ENCODE measurements at places on chromosomes 13 and 19.

GRCh38 chr19:46049597-46049996 is 8.8 kb upstream of the IGFL4 start:
- no peak for DNase-seq

- DNase-seq = no peak
These were observed 69.8 kb upstream of the SERP2 start for GRCh38 chr13:44303681-44304432.

DNA sequence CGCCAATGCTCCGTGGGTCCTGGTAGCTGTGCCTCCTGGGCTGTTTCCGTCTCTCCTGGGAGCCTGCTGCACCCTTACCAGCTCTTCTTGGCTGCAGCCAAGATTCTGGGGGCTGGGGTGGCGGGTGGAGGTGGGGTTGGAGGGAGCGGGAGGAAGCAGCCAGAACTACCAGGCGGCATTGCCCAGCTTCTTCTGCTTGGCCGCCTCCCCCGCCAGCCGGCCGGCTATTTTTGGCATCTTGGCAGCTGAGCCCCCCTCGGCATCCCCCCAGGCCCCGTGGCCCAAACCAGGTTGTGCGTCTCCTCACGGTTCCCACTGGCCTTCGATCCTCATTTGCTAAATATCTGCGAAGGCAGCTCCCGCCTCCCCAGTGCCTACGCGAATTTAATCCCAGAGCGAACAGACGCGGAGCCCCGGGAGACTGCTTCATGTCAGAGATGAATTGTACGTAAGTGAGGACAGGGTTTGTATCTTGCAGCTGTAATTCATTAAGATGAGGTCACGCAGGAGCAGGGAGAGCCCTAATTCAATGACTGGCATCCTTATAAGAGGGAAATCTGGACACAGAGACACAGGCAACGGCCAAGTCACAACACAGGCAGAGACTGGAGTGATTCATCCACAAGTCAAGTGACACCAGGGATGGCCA is 12.8 kb upstream of the PEAK3 start:
- DNase-seq = no peak

DNA sequence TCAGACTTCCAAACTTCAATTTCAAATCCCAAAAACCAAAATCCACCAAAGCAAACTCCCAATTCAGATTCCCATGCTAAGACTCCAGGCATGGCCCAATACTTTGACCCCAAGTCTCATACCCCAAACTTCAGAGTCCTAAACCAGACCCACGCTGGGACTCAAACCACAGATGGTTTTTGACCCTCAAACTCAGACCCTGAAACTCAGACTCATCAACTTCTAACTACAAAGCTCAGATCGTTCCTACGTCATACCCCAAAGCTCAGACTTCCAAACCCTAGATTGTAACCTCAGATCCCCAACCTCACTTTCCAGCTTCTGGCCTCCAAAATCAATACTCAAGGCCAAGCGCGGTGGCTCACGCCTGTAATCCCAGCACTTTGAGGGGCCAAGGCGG is 11.9 kb downstream of the RYR1 start:
- no peak for DNase-seq

GRCh38 chr19:46353730-46354528 is 7.0 kb downstream of the PPP5C start:
- no peak for DNase-seq

DNA sequence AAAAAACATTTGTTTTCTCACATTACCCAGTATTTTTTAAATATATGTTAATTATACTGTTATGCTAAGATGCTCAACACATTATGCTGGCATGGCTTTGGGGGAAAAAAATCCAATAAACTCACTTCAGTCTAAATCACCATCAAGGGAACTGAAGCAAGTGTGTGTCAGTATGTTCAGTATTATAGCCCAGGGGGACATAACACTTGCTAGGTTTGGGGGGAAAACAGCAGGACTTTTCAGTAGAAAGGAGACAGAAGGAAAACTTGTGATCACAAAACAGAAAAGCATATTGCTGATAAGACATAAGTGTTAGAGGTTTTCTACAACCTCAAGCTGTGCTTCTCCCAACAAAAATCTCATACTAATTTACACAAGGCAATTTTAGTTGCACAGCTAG is 1759.9 kb upstream of the PCDH20 start:
- no peak for DNase-seq

DNA sequence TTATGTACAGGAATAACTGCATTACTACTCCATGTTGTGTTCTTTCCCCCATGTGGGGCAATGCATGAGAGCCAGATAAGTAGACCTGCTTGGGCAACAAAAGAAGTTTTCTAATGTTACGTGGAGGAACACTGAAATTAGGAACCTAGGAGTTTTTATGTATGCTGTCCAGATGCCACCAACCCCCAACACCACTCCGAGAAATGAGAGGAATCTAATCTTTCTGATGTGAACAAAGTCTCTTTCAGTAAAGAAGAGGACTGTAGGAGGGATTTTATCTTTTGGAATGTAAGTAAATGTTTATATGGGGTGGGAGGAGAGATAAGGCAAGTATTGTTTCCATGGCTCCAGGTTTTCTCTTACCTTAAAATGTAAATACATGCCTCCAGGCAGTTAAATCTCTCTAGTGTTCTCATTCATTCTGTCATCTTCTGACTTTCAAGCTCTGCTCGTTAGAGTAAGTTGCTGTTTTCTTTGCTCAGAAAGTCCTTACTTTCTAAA is 820.6 kb downstream of the PCDH17 start:
- DNase-seq = no peak

DNA sequence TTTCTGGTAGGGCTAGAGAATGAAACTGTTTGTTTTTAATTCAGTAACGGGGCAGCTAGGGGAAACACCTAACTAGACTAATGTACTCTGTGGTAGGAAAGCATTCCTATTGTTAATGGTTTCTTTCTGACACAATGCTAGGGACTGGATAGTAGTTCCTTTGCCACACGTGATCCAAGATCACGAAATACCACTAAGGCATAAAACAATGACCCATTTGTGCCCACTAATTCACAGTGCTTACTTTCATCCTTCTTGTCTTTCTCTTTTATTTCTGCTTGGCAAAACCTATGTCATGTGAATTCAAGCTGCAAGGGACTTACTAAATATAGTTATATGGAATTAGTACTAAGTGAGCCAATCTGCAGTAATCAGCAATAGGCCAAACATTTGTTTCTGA is 834.1 kb upstream of the SLITRK6 start:
- no peak for DNase-seq

DNA sequence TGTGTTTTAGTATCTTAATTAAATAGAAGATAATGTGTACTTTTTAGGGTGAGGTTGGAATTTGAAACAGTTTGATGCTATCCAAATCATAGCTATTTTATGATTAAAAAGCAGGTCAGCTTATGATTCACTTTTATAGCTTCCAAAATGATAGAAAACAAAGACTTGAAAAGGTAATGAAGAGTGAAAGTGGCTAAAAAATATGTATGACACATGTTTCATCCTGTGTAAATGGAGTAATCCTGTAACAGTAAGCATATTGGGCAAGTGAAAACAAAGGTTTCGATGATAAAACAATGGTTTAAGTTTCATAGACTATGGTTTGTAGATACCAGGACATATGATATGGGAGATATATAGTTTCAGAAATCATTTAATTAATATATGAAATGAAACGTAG is 456.2 kb downstream of the PCDH20 start:
- DNase-seq = no peak

GRCh38 chr19:38429055-38429810 is 3.2 kb upstream of the RASGRP4 start:
- no peak for DNase-seq

- DNase-seq = no peak
These were observed 37.5 kb upstream of the SACS start for GRCh38 chr13:23470790-23471614.

- no peak for DNase-seq
These were observed 8.3 kb downstream of the PODNL1 start for GRCh38 chr19:13929956-13930355.

DNA sequence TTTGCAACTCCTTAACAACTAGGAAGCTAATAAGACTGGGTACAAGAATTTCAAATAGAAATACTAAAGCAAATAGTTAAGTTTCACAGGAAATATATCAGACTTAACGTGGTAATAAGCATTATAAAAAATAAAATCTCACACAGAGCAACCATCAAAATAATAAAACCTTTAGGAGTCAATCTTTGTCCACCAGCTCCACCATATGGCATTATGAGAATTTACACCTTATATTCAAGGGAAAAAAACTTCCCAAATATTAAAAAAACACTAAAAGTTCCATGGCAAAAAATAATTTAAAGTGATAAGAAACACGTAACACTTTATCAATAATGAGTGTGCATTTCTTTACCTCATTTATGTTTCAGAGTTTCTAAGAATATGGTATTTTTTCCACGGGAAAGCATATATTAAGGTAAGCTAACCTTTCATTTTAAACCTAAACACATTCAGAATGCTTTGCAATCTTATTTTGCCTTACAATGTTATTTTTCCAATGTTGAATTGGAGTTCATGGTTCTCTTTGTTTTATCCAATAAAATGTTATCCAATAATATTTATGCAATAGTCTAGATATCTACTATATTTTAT is 423.2 kb upstream of the SGCG start:
- DNase-seq = no peak

GRCh38 chr13:102003848-102004570 is 397.8 kb downstream of the FGF14 start:
- DNase-seq = no peak

DNA sequence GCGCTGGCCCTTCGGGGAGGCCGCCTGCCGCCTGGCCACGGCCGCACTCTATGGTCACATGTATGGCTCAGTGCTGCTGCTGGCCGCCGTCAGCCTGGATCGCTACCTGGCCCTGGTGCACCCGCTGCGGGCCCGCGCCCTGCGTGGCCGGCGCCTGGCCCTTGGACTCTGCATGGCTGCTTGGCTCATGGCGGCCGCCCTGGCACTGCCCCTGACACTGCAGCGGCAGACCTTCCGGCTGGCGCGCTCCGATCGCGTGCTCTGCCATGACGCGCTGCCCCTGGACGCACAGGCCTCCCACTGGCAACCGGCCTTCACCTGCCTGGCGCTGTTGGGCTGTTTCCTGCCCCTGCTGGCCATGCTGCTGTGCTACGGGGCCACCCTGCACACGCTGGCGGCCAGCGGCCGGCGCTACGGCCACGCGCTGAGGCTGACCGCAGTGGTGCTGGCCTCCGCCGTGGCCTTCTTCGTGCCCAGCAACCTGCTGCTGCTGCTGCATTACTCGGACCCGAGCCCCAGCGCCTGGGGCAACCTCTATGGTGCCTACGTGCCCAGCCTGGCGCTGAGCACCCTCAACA is 1.2 kb downstream of the F2RL3 start:
- no peak for DNase-seq

GRCh38 chr19:18126097-18126496 is 26.9 kb upstream of the PIK3R2 start:
- no peak for DNase-seq

Measured in activated CD8-positive, alpha-beta memory T cell treated with anti-CD3 and anti-CD28 coated beads for 48 hours (primary cell).